ENCODE measurements at places on chromosomes 6 and 20. TPM values are rescaled to one million over a fixed set of nuclear protein-coding genes. Genes with fewer than 3 reads are reported as not detected.

GRCh38 chr6:1591243-1591642, 18.5 kb upstream of the FOXC1 start:
- no peak for DNase-seq

DNA sequence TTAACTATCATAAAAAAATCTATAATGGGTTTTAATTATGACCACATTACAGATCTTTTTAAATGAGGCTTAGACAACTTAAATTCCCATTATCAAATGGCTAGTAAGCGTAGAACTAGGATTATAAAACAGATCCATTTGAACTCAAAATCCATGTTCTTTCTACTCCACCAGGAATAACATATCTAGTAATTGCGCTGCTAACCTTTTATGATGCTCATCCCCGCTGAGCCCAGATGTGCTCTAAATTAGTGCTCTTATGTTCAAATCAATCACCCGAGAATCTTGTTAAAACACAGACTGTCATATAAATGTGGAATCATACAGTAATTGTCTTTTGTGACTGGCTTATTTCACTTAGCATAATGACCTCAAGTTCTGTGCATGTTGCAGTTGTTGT, 903.1 kb downstream of the PHF3 start:
- DNase-seq: no peak

GRCh38 chr6:112522587-112522986, 175.5 kb downstream of the RFPL4B start:
- no peak for DNase-seq

DNA sequence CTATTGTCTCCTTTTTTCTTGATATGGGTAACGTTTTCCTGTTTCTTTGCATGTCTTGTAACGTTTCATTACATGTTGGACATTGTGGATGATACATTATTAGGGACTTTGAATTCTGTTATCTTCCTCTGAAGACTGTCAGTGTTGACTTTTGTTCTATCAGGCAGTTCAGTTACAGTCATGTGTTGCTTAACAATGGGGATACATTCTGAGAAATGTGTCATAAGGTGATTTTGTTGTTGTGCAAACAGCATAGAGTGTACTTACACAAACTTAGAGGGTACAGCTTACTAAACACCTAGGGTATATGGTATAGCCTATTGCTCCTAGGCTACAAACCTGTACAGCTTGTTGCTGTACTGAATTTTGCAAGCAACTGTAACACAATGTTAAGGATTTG, 64.7 kb downstream of the AK9 start:
- no peak for DNase-seq

The GRIK2 gene
- polyA plus RNA-seq: 0.45 TPM

The SRC gene
- polyA plus RNA-seq: 34.7 TPM

GRCh38 chr20:34983089-34983820, 27.6 kb downstream of the MYH7B start:
- DNase-seq: no peak

The SH3BGRL2 gene
- polyA plus RNA-seq: 21.7 TPM

- DNase-seq: no peak
Observed at GRCh38 chr6:97306544-97307320, 23.7 kb upstream of the MMS22L start.

The DLK2 gene
- polyA plus RNA-seq: 4.6 TPM

The HIVEP1 gene
- polyA plus RNA-seq: 5.3 TPM

GRCh38 chr6:124008000-124008987, 204.6 kb downstream of the NKAIN2 start:
- DNase-seq: no peak

DNA sequence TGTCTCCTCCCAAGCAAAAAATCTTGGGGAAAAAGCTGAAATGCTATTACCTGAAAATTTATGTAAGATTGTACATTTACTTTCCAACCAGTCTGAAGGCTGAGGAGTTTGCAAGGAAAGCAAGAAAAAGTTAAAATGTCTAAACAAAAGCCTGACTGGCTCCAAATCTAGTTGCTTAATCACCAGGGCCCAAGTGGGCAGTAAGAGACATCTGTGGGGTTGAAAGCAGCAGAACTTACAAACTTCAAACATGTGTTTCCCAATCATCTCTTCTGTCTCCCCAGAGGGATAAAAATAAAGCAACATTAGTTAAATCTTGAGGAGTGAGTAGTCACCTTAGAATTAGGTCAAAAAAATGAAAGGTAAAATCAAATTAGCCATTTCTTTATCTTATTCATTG, 98.6 kb downstream of the OGFRL1 start:
- DNase-seq: no peak

GRCh38 chr6:45677381-45678284, 299.9 kb upstream of the SUPT3H start:
- DNase-seq: no peak

DNA sequence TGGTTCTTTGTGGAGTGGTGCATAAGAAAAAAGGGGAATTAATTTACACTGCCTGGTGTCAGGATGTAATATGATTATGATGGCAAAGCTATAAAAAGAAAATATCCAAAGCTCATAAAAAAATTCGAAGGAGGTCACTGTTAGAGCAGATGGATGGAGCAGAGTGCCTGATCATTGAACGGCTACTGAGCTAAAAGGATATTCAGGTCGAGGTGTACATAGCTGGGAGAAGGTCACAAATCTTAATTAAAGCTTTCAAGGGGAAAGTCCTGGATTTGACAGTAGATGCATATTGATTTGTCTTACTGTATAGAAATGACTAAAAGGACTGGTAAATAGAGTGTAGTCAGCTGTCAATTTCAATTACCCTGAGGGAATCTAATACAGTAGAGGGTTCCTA, 84.4 kb downstream of the PKIB start:
- DNase-seq: no peak

DNA sequence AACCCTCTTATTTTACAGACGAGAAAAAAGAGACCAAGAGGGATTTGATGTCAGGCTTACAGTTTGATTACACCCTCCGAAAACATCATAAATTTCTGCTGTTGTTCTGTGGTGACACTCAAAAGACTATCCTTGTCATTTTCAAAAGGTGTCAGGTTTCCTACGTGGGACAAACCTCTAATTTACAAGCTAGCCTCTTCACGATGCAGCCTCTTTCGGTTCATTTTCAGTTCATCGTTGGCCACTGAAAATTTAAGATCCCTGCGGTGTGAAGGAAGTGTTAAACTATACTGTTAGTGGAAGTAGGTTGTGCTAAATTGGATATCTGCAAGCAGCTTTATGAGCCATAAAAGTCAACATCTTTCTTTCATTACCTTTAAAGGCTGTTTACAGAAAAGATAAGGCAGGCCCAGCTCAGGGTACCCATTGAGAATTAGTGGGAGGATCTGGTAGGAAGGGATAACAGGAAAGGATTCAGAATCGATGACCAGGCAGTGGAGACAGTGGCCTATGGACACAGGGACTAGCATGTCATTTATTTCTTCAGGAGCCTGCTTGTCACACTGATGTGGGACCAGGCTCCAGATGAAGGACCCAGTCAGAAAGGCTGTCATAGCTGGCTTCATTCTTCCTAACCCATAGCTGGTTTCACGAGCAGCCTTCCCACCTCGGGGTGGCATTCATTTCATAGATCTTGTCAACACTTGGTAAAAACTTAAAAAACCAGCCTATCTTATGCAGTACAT, 329.1 kb upstream of the SOX4 start:
- no peak for DNase-seq

- DNase-seq: no peak
Observed at GRCh38 chr6:168926306-168926705, 327.3 kb downstream of the THBS2 start.
